ENCODE measurements at places on chromosomes 13 and 19. TPM values are rescaled to one million over a fixed set of nuclear protein-coding genes. Genes with fewer than 3 reads are reported as not detected.
A peak's percentile ranks its signal among the peaks of the same experiment; 100 is the strongest.

Gene ZNF83
- total RNA-seq = 50.8 TPM

Gene PTPRS
- 85.6 TPM for total RNA-seq

Gene FBN3
- total RNA-seq = 17.8 TPM

Gene RHPN2
- 8.1 TPM for total RNA-seq

Gene CCDC106
- total RNA-seq = 84.9 TPM

Gene GAPDHS
- total RNA-seq = 123 TPM

Gene DAND5
- 2.8 TPM for total RNA-seq

Gene AMER2
- 2.9 TPM for total RNA-seq

Gene IZUMO2
- 37.3 TPM for total RNA-seq

Gene B3GLCT
- total RNA-seq = 12.9 TPM

Gene MATK
- total RNA-seq = 10.1 TPM

DNA sequence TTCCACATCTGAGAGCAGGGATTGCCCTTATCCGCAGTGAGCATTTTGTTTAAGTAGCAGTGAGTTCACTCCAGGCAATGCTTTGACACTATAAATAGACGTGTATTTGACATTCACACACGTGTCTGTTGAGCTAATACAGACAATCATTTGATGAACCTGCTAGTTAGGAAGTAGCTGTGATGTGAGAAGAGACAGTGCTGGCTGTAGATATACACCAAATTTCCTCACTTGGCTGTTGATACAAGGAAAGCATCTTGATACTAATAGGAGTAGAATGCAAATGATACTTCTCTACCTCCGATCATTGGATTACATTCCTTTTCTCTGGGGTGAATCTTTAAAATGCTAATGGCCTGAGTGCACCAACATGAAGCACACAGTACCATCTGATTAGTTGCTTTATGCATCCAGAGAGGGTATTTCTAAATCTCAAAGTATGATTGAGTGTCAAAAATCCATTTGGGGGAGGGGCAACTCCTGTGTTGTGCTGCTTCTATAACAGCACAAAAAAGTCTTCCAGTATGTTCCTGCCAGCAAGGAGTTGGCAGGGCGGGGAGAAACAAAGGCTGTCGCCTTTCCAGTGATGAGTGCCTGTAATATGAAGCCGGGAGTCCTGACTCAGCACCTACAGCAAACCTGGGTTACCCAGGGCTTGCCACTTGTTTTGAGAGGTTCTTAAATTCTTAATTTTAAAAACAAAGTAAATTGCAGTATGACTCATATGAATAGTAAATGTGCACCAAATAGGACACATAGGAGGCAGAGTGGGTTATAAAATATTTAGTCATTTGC, 7.0 kb downstream of the CUL4A start:
- H3K36me3 ChIP-seq = no peaks in the 10 kb centered on the region
- no peak overlapping the region for H3K4me3 ChIP-seq
- H3K27me3 ChIP-seq = no peaks in the 10 kb centered on the region
- DNase-seq = no peak

DNA sequence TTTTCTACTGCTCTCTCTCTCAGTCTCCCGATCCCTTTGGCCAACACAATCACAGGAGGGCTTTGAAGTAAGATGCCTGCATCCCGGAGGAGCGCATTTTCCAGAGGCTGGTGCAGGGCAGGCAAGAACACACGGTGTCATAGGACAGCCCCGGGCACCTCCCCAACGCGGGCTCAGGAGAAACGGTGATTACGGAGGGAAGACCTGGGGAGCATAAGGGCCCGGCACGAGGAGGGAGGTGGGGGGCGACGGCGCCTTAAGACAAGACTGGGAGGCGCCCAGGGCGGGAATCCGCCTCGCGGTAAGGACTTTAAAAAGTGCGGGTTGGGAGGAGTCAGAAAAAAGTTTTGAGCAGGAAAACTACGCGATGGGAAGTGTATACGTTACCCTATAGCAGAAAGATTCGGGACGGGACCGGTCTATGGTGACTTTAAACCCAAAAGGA, 18.7 kb upstream of the ZNF888 start:
- H3K36me3 ChIP-seq = no peaks in the 10 kb centered on the region
- peak overlapping the region; percentile 80 for H3K27ac ChIP-seq
- H3K4me1 ChIP-seq = no peaks in the 10 kb centered on the region
- no peaks in the 10 kb centered on the region for H3K27me3 ChIP-seq
- DNase-seq = peak; percentile 28

DNA sequence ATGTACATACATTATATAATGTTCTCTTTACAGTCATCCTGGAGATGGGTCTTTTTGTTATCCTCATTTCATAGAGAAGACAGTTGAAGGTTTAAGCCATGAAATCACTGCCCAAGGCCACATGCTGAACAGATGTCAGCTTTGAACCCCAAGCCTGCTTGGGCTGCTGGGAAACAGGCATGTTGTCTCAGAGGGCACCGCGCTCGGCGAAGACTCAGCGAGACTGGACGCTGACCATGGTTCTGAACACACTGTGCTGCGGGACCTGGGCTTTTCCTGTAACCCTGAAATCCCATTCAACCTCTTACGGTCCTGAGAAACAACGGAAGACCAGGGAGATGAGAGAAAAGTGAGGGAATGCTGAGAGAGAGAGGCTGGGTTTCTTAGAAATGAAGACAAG, 27.3 kb downstream of the LRFN3 start:
- no peak overlapping the region for H3K27ac ChIP-seq
- peak; percentile 62 for DNase-seq
- H3K36me3 ChIP-seq = no peaks in the 10 kb centered on the region
- no peak overlapping the region for H3K4me3 ChIP-seq

- no peaks in the 10 kb centered on the region for H3K4me1 ChIP-seq
- no peak overlapping the region for H3K4me3 ChIP-seq
- no peaks in the 10 kb centered on the region for H3K27me3 ChIP-seq
- H3K27ac ChIP-seq = no peak overlapping the region
- H3K36me3 ChIP-seq = no peaks in the 10 kb centered on the region
Observed at GRCh38 chr13:88800505-88800904, 1129.3 kb downstream of the SLITRK5 start.

GRCh38 chr19:36073121-36073876, 18.6 kb downstream of the WDR62 start:
- H3K36me3 ChIP-seq = no peaks in the 10 kb centered on the region
- no peak for DNase-seq
- H3K27ac ChIP-seq = no peak overlapping the region
- H3K4me1 ChIP-seq = no peaks in the 10 kb centered on the region

DNA sequence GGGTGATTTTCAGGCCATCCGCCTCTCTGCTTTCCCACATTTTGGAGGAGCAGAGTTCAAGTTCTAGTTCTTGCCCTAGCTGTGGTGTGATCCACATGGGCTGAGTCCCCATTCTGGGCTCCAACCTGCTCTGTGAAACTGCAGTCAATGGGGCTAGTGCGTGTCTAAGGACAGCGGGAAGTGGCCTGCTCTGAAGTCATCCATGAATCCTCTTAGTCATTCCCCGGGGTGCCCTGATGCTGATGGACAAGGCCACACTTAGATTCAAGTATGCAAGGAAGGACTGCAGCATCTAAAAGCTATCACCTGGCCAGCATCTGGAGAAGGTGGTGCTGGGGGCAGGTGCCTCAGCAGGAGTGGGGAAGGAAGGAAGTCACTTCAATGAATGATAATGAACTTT, 94.6 kb downstream of the TSHZ3 start:
- no peaks in the 10 kb centered on the region for H3K4me1 ChIP-seq
- no peak overlapping the region for H3K4me3 ChIP-seq
- H3K27me3 ChIP-seq = no peaks in the 10 kb centered on the region
- DNase-seq = no peak

DNA sequence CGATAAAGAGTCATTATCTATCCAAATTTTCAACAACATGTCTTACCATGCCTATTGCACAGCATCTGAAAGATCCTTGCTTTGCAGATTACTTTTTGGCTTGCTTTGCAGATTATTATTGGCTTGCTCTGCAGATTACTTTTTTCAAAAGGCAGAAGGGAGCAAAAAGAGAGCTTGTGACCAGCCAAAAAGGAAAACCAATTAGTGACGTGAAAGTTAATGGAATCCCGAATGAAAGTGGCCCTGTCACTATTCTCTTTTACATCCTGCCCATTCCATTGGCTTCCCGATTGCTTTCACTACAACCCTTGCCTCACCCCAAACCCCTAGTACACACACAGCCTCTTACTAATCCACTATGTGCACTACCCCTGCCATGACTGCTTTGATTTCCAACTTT, 81.3 kb downstream of the LHFPL6 start:
- H3K4me3 ChIP-seq = no peak overlapping the region
- peaks cover 5% of the 10 kb centered on the region for H3K4me1 ChIP-seq
- no peak for DNase-seq

- H3K4me3 ChIP-seq = no peak within 1 kb of the TSS
- no peaks in the 10 kb centered on the region for H3K36me3 ChIP-seq
- H3K4me1 ChIP-seq = peaks cover 3% of the 10 kb centered on the region
- peak within 1 kb of the TSS; percentile 65 for H3K27ac ChIP-seq
- DNase-seq = no peak
Observed at GRCh38 chr19:35134601-35135242, at the start of gene LGI4. LGI4 (minus strand) TSS chr19:35135059; CDS start chr19:35134680, 379 bp downstream.

- H3K4me1 ChIP-seq = no peaks in the 10 kb centered on the region
- no peak overlapping the region for H3K4me3 ChIP-seq
- H3K27ac ChIP-seq = no peak overlapping the region
- H3K27me3 ChIP-seq = no peaks in the 10 kb centered on the region
- no peaks in the 10 kb centered on the region for H3K36me3 ChIP-seq
Observed at GRCh38 chr13:104701591-104701990, 1635.4 kb upstream of the SLC10A2 start.

DNA sequence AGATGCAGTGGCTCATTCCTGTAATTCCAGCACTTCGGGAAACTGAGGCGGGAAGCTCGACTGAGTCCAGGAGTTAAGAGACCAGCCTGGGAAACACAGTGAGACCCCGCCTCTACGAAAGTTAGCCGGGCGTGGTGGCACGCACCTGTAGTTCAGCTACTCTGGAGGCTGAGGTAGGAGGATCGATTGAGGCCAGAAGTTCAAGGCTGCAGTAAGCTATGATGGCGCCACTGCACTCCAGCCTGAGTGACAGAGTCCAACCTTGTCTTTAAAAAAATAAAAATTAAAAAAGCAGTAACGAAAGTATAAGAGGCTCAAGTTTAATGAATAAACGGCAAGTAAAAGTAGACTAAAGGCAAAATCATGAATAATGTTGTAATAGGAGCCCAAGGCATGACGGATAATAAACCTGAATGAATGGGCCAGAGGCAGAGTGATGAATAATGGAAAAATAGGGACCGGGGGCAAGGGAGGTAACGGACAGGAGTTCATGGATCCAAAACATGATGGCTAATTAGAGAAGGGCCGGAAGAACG, 1.2 kb upstream of the TOMM40 start:
- peak overlapping the region; percentile 87 for H3K27ac ChIP-seq
- H3K27me3 ChIP-seq = no peaks in the 10 kb centered on the region

DNA sequence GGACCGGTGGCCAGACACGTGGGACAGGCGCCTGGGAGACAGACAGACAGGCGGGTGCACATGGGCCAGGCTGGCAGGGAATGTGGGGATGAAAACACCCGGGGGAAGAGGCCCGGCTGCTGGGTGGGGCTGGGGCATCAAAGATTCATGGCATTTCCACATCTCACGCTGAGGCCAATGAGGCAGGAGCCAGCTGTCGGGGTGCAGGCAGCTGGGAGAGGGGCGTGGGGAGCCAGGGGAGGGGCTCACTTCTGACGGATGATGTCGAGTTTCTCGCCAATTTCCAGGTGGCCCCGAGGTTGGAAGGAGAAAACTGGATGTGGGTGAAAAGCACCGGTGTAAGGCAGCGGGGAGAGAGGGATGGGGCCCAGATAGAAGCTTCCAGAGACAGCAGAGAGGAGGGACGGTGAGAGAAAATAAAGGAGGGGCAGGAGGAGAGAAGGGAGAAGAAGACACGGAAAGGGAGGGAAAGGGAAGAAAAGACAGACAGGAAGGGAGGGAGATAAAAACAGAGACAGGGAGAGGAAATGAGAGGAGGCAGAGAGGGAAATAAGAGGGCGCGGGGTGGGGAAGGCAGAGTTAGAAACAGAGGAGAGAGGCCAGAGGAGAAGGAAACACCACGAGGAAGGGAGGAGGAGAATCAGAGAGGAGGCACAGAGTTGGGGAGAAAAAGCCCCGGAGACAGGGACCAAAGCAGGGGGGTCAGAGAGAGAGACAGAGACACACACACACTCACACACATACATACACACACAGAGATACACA, 8.0 kb upstream of the CCER2 start:
- H3K27ac ChIP-seq = no peak overlapping the region

- H3K4me1 ChIP-seq = no peaks in the 10 kb centered on the region
- H3K27ac ChIP-seq = no peak overlapping the region
- no peak overlapping the region for H3K4me3 ChIP-seq
- no peaks in the 10 kb centered on the region for H3K36me3 ChIP-seq
Observed at GRCh38 chr19:28889941-28890670, 322.8 kb downstream of the UQCRFS1 start.

- H3K4me3 ChIP-seq = no peak overlapping the region
- H3K36me3 ChIP-seq = no peaks in the 10 kb centered on the region
- no peak for DNase-seq
- H3K27me3 ChIP-seq = no peaks in the 10 kb centered on the region
- H3K4me1 ChIP-seq = no peaks in the 10 kb centered on the region
- no peak overlapping the region for H3K27ac ChIP-seq
Observed at GRCh38 chr13:87128036-87128435, 543.1 kb upstream of the SLITRK5 start.

DNA sequence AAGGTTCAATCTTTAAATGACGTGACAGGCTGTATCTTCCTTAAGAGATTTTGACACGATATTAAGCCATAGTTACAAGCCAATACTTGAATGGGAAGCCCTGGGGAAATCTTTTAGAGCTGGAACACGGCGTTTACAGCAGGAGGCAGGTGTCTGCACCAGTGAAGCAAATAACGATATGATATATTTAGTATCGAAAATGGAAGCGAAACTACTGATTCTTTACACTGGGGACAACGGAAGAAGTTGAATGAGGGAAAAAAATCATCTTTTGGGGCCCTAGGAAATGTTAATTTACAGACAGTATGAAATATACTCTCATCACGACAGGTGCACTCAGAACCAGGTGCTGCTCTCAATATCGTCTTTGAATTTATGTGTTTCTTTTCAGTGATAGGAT, 793.9 kb upstream of the PCDH20 start:
- H3K4me1 ChIP-seq = no peaks in the 10 kb centered on the region
- no peak overlapping the region for H3K27ac ChIP-seq
- H3K27me3 ChIP-seq = no peaks in the 10 kb centered on the region
- H3K4me3 ChIP-seq = no peak overlapping the region
- no peaks in the 10 kb centered on the region for H3K36me3 ChIP-seq

DNA sequence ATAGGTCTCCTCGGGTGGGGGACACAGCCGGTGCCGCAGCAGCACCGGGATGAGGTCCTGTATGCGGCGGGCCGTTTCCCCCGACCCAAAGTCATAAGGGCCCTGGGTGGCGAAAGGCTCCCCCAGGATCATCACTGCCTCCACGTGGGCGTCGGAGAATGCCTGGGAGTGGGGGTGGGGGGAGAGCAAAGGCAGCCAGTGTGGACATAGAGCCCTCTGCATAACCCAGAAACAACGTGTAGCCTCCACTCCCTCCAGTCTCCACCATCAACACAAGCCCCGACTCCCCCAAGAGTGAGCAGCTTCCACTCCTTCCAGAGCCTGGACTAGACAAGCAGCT, 1.7 kb upstream of the NUMBL start:
- no peak overlapping the region for H3K27ac ChIP-seq
- DNase-seq = no peak
- H3K27me3 ChIP-seq = no peaks in the 10 kb centered on the region
- H3K36me3 ChIP-seq = no peaks in the 10 kb centered on the region
- no peak overlapping the region for H3K4me3 ChIP-seq
- peaks cover 19% of the 10 kb centered on the region for H3K4me1 ChIP-seq

GRCh38 chr13:31119526-31119925, 42.2 kb downstream of the HSPH1 start:
- H3K4me3 ChIP-seq = no peak overlapping the region
- peaks cover 13% of the 10 kb centered on the region for H3K4me1 ChIP-seq
- DNase-seq = no peak
- no peak overlapping the region for H3K27ac ChIP-seq
